ENCODE measurements at places on chromosomes 6 and 20.

DNA sequence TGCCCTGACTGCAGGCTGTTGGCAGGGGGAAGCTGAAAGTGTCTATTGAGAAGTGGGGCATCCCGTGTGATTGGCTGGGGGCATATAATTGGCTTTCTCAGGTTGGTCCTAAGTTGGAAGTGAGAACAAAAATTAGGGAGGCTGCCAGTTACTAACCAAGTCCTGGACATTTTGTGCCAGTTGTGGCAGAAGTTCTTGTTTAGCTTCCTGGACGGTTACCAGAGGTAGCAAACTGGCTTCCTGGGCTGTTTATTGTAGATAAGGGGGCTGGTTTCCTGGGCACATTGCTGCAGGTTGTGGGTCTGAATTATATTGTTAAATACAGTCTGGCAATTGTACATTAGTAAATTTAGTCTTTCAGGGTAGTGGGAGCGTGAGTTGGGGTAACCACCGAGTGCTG lies 50.6 kb upstream of the SLC2A12 start:
- DNase-seq: no peak

DNA sequence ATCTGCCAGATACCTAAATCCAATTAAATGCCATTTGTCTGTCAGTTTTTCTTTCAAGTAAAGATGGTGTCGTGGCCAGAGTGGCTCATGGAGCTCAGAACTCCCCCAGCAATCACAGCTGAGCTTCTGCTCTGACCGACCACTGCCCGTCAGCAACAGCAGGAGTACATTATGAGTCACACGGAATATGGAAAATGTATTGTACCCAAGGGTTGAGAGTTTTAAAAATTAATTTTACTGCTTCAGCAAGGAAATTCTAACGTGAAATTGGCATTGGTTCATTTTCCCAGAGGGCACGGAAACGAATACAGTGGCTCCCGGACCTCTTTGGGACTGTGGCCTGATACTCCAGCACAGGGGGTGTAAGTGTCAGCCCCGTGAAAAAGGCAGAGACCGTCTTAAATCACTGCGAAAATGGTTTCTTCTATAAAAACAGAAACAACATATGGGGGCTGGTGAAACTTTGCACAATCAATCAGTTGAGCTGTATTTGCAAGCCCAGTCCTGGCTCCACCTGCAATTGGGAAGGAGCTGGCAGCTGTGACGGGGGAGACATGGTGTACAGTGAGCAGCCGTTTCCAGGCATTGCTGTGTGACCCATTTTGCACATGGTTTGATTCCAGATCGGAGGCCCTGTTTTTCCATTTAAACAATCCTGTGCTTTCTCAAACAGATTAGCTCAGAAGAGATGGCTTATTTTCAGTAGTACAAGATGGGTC lies 12.8 kb downstream of the NPEPL1 start:
- no peak for DNase-seq

DNA sequence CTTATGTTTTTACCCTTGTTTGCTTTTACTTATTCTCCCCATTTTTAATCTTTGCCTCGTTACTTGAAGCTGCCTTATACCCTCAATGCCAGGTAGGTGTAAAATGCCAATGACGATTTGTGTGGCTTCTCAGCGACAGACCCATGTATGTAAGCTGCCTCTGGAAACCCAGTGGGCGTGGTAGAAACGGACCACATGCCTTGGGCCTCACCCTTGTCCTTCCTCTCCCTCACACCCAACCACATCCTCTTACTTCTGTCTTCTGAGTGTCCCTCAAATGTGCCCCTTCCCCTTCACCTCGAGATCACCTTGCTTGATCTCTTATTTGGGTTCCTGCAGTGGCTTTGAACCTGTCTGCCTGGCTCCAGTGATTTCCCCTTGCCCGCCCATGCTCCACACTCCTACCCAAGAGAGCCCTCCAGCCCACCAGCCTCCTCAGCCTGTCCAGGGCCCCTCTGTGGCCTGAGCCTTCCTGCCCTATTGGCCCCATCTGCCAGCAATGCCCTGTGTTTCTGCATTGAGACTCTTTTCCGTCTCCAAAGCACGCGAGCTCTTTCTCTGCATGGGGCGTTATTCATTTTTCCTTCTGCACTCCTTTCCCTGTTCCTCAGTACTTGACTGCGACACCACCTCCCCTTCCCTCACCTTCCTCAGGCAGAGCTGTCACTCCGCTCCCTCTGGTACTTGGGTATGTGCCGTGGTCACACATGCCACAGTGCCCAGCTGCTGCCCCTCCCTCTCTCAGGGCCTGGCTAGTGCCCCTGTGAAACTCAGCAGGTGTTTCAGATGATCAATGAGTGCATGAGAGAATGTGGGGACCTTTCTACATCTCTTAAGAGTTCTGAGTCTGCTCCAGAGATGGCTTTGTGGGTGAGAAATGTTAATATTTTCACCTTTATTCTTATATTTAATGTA lies 115.4 kb downstream of the SLX4IP start:
- DNase-seq: no peak

DNA sequence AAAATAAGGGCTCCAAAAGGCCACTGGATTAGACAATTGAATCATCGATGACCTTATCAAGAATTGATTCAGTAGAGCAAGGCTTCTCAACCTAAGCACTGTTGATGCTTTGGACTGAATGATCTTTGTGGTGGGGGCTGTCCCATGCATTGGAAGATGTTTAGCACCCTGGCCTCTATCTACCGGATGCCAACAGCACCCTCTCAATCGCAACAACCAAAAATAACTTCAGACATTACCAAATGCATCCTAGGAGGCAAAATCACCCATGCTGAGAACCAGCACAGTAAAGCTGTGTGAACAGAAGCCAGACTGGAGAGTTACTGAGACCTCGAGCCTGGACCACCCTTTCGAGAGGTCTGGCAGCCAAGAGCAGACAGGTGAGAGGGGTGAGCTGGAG lies 67.5 kb downstream of the TBC1D7 start:
- no peak for DNase-seq

DNA sequence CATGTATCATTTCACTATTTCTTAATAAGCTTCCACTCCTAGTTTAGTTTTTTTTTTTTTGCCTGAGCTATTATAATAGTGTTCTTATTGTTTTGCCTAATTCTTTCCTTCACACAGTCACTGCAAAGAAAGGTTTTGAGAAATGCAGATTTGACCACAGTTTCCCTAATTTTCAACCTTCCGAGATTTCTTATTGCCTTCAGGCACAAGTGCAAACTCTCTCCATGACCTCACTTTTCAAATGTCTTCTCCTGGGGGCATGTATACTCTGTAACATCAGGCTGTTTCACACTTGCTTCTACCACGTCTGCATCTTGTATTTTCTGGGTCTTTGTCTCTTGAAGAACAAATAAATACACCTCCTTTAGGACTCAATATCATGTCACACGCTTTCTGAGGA lies 339.0 kb upstream of the CITED2 start:
- no peak for DNase-seq

- no peak for DNase-seq
Measured at GRCh38 chr6:107689190-107689589, 134.9 kb downstream of the SCML4 start.

GRCh38 chr20:44938637-44939036 lies 21.6 kb downstream of the TOMM34 start:
- no peak for DNase-seq

DNA sequence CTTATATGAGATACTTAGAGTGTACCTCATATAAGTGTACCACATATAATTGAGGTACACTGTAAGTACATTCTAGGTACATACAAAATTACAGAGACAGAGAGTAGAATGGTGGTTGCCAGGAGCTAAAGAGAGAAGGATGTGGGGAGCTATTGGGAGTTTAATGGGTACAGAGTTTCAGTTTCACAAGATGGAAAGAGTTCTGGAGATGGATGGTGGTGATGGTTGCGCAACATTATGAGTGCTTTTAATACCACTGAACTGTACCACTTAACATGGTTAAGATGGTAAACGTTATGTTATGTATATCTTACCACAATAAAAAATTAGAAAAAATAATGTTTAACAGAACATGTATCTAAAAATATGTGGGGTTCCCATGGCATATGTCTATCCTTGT lies 69.4 kb downstream of the PRND start:
- no peak for DNase-seq

GRCh38 chr20:61887596-61888093 lies 178.0 kb downstream of the TAF4 start:
- DNase-seq: no peak

DNA sequence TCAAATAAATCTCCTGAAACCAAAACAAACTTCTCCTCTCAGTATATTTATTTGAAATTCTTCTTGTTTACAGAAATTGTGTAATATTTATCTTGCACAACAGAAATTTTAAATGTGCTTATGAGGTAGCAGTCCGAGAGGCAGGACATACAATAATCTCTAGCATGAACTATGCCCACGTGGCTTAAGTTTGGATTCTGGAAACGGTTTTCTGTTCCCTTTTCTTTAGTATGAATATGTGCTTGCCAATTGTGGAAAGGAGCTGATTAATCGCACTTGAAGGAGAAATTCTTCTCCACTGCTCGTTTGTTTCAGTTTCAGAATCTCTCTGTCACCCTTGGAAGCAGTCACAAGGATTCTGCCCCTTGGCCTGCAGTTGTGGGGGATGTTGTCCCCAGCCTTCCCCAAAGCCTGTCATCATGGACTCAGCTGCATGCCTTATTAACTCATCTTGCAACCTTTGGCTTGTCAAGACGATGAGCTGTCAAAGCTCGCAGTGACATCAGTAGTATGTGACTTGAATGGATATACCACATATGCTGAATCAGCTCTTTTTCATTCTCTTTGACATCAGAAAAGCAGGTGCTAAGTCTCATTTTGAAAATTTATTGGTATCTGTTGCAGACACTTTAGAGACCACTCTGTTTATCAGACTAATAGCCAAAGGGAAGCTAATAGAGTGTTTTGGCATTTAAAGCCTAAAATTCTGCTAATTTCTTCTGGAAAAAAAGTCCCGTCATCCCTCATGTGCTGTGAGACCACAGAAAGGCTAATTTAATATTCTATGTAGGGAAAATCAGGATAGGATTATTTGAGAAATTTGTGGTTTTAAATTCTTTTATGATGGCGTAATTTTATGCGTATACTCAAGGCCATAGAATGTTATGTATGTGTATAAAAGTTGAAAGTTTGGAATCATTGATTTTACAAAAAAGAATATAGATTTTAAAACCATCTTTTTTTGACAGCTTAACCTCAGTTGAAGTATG lies 186.8 kb downstream of the ARID1B start:
- no peak for DNase-seq

DNA sequence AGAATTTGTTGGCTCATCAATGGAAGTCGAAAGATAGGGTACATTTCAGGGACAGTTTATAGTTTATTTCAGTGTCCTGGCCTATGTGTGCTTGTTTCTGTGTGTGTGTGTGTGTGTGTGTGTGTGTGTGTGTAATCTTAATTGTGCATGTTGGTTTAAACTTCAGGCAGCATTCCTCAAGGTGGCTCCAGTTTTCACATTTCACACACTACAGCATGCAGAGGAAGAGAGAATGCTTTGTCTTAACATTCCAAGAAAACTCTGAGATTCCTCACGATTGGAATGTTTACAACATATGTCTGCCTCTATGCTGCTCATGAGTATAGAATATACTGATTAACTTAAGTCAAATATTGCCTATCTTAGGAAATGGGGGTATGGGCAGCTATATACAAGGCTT lies 332.6 kb upstream of the EPHA7 start:
- DNase-seq: no peak

GRCh38 chr6:130600880-130601341 lies 226.3 kb upstream of the SMLR1 start:
- no peak for DNase-seq

All from stimulated activated CD4-positive, alpha-beta T cell treated with anti-CD3 and anti-CD28 coated beads, TNF-alpha, amount 100 ng/mL, for 1 hour (primary cell).